ENCODE measurements at places on chromosomes 2 and 18. TPM values are rescaled to one million over a fixed set of nuclear protein-coding genes. Genes with fewer than 3 reads are reported as not detected.
A peak's percentile ranks its signal among the peaks of the same experiment; 100 is the strongest.

Gene PAX8
- polyA plus RNA-seq: 3.8 TPM

- DNase-seq: peak; percentile 20
Measured at GRCh38 chr2:203498161-203498560, 36.9 kb downstream of the RAPH1 start.

Gene TTC32
- polyA plus RNA-seq: 45.3 TPM

DNA sequence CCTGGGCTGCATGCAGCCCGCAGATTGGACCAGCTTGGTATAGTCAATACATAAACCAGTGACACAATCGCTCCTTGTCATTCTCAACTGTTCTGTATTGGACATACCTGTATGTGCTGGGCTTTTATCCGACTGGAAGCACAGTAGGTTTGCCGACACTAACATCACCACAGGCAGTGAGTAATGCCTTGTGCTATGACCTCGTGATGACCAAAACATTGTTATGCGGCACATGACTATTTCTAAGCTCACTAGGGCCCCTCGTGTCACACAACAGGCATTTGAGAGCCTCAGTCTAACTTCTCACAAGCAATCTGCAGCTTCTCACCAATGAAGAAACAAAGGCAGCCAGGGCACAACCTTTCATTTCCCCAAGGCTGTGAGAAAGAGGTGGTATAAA, 320.8 kb downstream of the AFF3 start:
- no peak for DNase-seq

DNA sequence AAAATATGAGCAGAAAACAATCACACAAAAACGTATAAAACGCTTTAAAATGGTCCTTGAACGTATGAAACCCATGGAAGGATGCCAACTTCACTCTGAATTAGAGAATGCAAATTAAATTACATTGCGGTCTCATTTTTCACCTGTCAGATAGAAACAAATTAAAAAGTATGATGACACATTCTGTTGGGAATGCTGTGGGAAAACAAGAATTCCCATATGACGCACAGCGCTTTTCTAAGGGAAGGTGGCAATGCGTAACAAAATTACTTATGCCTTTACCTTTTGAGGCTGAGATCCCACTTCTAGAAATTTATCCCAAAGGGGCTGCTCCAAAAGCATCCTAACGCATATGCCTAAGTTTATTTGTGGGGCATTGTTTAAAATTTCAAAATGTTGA, 3.8 kb upstream of the RPS7 start:
- no peak for DNase-seq

Gene AGBL5
- polyA plus RNA-seq: 50.2 TPM

DNA sequence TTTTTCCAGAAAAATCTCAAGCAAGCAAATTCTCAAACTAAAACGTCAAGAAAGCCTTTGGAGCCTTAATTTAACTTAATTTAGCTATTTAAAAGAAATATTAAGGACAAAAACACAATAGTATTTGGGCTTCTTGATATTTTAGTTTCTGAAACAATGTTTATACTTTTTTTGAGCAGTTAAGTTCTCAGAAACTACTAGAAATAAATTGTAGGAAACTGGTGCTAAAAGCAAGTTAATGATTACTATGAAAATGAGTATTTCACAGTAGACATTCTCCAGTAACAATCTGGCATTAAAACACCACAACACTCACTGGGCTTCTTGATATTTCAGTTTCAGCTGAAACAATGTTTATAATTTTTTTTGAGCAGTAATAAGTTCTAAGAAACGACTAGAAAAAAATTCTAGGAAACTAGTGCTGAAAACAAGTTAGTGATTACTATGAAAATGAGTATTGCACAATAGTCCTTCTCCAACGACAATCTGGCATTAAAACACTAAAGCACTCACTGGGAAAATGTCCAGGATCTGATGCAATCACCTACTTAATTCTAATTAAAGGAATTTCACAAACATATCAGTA, 45.1 kb downstream of the TRAK2 start:
- peak; percentile 88 for DNase-seq

GRCh38 chr18:10939822-10940221, 209.5 kb downstream of the PIEZO2 start:
- DNase-seq: no peak

- no peak for DNase-seq
Measured at GRCh38 chr2:97742381-97742847, 29.0 kb downstream of the ZAP70 start.

Gene ATG4B
- 84.7 TPM for polyA plus RNA-seq

DNA sequence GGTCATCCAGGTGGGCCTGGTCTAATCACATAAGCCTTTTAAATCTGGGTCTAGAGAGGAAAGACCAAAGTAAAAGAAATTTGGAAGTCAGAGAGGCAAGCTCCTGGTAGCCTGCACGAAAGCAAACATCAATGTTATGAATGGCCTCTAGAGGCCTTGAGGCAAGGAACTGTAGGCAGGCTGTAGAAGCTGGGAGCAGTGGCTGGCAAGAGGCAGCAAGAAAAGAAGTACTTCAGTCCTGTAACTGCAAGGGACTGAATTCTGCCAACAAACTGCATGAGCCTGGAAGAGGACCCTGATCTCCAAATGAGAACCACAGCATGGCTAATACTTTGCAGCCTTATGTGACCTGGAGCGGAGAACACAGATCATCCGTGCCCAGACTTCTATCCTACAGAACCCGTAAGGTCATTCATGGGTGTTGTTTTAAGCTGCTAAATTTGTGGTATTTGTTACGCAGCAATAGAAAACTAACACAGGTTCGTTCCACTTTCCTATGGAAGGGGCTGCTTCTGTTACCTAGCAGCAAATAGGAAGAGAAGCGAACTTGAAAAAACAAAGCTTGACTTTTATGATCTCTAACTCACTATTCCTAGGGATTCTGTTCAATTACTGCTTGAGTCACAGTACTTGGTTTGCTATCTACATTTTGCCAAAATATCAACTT, 1.2 kb downstream of the IMMT start:
- no peak for DNase-seq

GRCh38 chr2:149261692-149262091, 68.7 kb upstream of the LYPD6 start:
- no peak for DNase-seq

DNA sequence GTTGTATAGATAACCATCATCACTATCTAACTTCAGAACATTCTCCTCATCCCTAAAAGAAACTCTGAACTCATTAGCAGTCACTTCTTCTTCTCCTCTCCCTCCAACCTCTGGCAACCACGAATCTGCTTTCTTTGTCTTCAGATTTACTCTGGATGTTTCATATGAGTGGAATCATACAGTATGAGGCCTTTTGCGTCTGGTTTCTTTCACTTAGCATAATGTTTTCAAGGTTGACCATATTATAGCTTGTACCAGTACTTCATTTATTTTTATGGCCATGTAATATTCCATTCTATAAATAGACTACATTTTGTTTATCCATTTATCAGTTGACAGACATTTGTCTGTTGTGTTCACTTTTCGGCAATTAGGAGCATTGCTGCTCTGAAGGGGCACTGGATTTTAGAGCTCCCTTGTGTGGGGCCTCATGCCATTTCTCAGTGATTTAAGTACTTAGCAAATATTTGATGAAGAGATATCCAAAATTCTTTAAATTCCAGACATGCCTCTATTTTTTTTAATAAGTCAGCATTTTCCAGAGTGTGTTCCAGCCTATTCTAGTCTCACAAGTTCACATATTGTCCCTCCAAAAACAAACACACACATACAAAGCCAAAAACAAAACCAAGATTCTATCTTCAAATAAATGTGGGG, 22.5 kb upstream of the MAP3K20 start:
- DNase-seq: no peak

GRCh38 chr2:204032301-204032700, 95.7 kb downstream of the ICOS start:
- no peak for DNase-seq

DNA sequence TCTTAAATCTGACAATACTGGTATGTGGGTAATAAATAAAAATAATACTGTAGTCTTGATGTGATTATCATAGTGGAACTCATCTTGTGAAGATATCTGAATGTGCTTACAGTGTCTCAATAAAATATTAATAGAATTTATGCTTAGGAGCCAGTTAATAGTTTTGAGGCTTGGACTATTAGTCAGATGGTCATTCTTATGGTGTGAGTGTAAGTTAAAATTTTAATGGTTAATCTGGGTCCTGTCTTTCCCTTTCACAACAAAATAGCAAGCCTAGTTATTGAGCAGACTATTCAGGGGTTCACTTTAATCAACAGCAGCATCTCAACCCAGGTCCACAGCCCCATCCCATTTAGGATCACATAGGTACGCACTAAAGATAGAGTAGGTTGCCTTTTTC, 138.9 kb downstream of the HAUS1 start:
- no peak for DNase-seq
